ENCODE measurements at places on chromosomes 2 and 18.

GRCh38 chr18:70384181-70384790 is 95.4 kb downstream of the SOCS6 start:
- DNase-seq: no peak

DNA sequence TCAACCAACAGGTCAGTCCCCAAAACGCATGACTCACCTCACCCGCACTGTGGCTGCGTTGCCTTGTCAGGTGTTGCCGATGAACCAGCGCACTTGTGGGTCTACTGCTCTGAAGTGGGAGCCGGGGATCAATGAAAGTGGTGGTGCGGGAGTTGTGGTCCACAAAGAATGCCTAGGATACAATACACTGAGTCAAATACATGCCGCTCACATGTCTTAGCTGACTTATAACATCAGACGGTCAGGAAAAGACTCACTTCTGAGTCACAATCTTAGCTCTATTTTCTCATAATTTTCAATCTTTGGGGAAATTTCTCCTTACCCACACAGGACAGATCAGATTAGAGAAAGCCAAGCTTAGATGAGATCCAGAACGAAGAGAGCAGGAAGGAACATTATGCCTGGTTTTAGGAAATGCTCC is 107.1 kb upstream of the STK17B start:
- DNase-seq: no peak

DNA sequence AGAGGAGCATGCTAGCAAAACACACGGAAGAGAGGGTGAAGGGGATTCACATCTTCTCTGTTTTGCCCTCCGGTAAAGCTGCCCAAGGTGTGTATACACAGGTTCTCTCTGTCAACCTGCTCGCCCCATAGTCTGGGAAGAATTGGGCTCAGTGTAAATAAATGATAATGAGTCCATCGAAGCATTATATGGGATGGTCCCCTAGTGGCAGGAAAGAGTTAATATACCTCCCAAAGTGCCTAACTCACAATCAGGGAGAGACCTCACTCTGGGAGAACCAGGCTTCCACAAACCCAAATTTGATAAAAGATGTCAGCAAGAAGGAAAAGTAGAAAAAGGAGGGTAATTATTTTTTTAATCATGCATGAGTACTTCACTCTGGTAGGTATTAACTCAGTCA is 262.2 kb upstream of the ZNF521 start:
- no peak for DNase-seq

GRCh38 chr2:128474962-128475361 is 156.3 kb upstream of the HS6ST1 start:
- no peak for DNase-seq

- no peak for DNase-seq
Measured at GRCh38 chr2:173948198-173948597, 17.0 kb downstream of the SP3 start.

GRCh38 chr2:237143676-237144440 is 58.2 kb downstream of the COPS8 start:
- DNase-seq: no peak

GRCh38 chr2:240591784-240592183 is 5.2 kb downstream of the CAPN10 start:
- no peak for DNase-seq

DNA sequence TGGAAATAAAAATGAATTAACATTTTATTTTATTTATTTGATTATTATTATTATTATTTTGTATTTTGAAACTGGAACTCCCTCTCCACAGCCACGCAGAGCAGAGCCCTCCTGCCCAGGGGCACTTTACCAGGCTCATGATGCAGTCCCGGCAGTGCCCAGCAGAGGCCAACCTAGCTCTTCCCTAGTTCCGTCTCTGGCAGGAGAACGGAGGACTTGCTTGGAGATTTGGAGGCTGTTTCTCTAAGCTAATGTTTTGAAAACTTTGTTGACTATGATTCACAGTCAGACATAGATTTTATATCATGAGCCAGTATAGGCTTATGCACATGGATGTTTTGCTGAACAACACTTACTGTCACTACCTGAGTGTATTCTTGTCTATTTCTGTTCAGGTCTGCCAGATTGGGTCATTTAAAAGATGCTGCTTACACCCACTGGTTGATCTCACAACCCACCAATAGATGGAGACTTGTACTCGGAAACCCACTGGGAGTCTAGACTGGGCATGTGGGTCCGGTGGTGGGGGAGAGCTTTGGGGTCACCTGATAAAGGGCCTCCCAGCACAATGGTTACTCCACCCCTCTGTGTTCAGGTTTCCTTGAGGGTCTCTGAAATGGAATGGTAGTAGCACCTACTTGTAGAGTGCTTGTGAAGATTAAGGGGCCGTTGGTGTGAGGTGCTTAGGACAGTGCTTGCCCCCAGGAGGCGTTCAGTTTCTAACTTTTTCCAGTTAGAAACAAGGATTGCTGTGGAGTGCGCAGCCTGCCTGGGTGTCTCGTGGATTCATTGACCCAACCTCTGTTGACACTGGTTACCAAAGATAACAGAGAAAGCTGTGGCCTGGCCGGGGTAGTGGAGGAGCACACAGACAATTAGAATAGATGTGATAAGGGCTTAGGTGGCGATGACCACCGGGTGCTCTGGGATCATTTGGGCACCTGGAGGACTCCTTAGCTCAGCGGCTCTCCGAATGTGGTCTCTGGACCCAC is 177.3 kb downstream of the HAUS1 start:
- peak; percentile 4 for DNase-seq

DNA sequence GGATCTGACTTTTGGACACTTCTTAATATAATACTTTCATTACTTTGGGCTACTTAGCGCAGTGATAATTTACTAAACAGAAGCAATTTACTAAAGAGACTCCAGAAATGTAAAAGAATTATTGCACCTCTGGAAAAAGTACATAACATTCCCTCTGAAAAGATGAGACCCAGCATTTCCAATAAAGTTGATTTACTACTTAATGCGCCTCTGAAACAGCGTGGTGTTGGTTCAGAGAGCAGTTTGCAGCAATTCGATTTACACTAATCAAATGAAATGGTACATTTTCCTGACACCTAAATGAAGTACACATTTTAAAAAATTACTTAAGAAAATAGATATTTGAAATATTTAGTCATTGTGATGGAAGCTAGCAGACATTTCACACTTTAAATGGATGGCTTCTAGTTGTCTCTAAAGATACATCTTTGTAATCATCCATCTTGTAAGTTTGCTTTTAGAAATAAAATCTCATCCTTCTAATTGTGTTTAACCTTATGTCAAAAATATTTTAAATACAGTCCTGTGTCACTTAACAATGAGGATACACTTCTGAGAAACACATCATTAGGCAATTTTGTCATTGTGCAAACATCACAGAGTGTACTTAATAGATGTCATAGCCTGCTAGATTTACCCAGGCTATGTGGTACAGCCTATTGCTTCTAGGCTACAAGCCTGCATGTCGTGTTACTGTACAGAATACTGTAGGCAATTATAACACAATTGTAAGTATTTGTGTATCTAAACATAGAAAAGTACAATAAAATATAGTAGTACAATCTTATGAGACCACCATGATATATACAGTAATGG is 284.6 kb upstream of the UBE2E3 start:
- no peak for DNase-seq

- DNase-seq: no peak
Measured at GRCh38 chr2:190532581-190532980, 1.9 kb downstream of the NEMP2 start.

GRCh38 chr18:63322908-63323634 is 3.5 kb upstream of the BCL2 start:
- no peak for DNase-seq

- DNase-seq: no peak
Measured at GRCh38 chr18:58389745-58390144, 239.1 kb downstream of the ALPK2 start.

DNA sequence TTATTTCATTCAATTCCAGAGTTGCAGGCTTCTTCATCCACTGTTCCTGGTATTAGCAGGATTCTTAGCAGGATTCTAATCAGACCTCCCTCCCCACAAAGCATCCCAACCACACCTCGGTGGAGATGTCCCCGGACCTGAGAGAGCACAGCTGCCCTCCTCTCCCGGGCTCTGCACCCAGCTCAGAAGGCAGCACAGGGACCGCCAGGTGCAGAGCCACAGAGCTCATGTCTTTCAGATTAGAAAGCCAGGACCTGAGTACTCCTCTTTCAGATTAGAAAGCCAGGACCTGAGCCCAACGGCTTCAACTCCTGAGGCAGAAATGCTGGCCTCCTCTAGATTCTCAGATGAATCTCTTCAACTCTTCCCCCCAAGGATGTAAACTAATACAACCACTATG is 152.3 kb downstream of the MYO5B start:
- no peak for DNase-seq

DNA sequence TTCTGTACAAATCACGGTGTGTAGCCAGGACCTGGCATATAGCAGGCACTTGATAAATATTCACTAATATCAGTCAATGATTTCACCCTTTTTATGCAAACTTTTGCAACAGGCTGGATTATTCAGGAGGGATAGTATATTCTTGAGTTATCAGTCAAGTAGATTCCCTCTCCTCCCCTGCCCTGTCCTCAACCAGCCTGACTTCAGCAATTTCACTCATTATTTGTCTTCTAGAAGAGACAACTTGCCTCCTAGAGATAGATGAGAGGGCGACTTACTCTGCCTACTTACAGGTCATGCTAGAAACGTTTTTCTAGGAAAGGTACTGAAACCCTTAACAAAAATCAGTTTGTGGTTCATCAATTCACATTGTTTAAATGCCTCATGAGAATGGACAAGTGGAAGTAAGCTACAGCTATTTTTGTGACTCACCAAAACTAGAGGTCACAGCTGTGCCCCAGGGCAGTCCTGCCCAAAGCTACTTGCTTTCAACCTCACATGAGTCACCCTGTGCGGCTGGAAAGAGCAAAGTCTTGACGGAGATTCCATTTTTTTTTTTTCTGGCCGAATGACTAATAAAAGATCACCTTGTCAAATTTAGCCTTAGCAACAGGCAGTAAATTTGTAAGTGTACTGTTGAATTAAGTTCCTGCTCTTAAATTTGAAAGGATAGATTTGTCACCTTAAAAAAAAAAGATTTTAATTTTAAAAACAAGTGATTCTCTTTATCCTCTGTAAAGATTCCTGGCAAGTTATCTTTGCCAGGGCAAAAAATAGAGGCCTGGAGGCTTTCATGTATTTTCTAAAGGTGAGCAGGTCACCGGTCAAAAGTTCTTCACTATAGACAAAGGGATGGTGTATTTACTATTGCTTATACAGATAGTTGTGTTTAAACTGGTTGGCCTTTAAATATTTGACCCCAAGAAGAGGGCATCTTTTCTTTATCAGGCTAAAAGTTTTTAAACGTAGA is 109.0 kb upstream of the SLC35G4 start:
- DNase-seq: no peak

DNA sequence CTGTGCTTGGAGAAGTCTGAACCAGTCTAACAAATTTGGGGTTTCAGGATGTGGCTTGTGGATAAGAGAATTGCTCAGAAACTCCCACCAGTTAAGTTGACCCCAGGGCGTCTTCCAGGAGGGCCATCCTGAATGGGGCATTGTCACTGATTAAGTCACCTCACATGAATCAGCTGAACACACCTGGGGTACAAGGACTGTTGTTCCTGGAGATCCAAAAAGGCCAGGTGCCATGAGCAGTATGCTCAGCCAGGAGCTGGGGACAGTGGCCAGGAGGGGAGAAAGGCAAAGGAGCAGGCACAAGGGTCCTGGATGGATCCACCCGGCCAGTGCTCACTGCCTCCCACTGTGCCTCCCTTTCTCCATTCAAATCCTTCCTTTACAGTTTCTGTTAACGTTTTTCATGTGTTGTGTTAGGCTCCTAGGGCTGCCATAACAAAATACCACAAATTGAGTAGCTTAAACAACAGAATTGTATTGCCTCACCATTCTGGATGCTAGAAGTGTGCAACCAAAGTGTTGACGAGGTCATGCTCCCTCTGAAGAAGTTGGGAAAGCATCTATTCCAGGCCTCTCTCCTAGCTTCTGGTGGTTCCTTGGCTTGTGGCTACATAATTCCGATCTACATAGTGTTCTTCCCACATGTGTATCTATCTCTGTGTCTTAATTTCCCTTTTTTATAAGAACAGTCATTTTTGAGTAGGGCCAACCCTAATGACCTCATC is 33.4 kb downstream of the TRABD2A start:
- no peak for DNase-seq

DNA sequence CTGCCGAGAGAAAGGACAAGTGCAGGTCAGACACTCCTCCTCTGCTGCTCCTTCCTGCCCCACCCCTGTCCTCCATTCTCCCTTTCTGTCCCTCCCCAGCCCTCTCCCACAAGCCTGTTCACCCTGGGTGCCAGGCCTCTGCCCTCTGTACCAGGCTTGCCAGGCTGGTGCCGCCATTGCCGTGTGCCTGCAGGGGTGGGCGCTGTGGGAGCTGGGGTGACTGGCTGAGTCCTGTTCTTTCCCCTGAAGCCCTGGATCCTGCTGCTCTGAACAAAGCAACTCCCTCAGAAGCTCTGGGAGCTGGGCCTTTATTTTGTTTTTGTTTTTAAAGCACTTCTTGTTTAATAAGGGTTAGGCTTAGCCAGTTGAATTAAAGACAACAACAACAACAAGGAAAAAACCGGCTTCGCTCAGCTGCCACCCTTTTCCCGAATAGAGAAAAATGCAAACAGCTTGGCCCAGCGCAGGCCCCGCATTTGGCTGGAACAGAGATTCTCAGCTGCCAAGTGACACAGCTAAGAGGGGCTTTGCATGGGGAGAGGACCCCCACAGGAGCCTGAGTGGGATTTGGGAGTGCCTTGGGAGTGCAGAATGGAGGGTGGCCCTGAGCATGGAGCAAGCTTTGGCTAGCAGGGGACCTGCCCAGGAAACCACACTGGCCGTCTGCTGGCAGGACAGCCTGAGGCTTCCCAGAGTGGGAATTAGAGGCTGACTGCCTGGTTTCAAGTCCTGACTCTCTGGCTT is 9.1 kb downstream of the PCARE start:
- DNase-seq: no peak

GRCh38 chr2:46985512-46985911 is 69.9 kb upstream of the MCFD2 start:
- DNase-seq: no peak

DNA sequence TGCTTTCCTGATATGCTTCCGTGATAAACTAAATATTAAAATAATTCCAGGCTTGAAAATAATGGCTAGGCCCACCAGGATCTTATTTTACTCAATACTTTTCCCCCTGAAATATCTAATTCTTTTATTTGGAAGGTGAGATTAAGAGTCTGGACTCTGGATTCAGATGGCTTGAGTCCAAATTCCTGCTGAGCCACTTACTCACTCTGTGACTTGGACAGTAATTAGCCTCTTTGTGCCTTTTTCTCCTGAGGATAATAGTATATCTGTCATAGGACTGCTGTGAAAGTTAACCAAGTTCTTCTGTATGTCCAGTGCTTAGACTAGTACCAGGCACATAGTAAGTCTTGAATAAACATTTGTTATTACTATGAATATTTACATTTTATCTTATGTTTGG is 127.3 kb upstream of the ERBB4 start:
- no peak for DNase-seq

GRCh38 chr2:224608104-224608503 is 22.9 kb upstream of the CUL3 start:
- DNase-seq: no peak

DNA sequence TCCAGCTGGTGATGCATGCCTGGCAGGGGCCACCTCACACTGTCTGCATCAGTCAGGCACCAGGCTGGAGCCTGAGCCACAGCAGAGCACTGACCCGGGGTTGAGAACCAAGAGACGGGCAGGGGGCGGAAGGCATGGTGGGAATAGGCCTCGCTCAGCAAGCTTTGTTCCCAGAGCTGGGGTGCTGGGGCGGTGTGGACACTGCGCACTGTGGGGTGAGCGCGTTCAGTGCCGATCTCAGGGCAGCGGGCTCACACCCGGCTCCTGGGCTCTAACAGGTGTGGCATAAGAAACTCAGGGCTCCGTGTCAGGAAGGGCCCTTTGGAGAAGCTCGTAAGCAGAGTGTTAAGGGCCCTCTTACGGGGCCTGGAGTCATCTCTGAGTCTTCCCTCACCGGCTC is 15.7 kb downstream of the SH3RF3 start:
- no peak for DNase-seq

Measured in activated naive CD4-positive, alpha-beta T cell (primary cell).